ENCODE measurements at places on chromosomes 1 and 21. TPM values are rescaled to one million over a fixed set of nuclear protein-coding genes. Genes with fewer than 3 reads are reported as not detected.

- DNase-seq: no peak
Measured at GRCh38 chr1:21278860-21279845, 11.1 kb downstream of the ECE1 start.

DNA sequence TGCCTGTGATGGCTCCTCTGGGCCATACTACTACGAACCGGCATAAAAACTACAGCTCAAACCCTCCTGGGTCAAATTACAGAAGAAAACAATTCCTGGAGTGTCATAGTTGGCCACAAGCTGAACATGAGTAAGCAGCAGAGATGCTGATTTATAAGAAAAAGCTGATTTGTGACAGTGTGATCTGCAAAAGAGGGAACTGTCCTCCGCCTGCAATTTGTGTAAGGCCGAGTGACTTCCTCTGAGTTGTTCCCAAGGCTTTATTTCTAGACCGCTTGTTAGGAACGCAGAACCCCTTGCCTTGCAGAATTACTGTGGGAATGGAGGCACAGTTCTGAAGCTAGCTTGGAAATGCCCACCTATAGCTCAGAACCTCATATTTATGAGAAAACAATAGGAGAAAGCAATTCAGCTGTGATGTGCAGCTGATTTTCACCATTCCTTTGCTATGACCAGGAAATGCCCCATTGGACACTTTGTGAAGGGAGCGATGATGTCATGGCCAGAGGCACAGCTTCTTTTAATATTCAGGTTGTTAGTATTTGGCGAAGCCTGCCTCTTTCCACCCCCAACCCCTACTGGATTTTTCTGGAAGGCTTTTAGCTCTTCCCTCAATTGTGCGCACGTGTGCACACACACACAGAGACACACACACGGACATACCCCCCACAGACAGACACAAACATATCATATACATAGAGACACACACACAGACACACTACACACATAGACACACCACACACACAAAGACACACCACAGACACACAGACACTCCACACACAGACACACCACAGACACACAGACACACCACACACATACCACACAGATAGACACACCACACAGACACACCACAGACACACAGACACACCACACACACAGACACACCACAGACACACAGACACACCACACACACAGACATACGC, 47.6 kb downstream of the IER5 start:
- DNase-seq: no peak

GRCh38 chr1:238953448-238954010, 432.8 kb upstream of the CHRM3 start:
- DNase-seq: no peak

The G0S2 gene
- total RNA-seq: 12.9 TPM

The SLAMF8 gene
- not detected for total RNA-seq

DNA sequence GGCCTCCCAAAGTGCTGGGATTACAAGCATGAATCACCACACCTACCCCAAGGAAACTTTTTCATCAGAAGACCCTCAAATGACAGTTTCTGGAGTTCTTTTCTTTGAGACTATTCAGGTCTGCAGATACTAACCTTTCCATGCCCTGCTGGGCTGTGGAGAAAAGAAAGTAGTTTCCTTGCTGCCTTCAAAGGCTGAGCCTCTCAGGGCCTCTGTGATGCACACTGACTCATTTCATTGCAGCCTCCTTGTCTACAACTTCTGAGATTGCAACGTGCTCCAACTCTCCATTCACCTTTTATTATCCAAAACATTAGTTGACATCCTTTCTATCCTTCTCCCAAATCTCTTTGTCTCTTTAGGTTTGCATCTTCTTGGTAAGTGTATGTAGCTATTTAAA, 8.8 kb upstream of the SAMSN1 start:
- DNase-seq: no peak

DNA sequence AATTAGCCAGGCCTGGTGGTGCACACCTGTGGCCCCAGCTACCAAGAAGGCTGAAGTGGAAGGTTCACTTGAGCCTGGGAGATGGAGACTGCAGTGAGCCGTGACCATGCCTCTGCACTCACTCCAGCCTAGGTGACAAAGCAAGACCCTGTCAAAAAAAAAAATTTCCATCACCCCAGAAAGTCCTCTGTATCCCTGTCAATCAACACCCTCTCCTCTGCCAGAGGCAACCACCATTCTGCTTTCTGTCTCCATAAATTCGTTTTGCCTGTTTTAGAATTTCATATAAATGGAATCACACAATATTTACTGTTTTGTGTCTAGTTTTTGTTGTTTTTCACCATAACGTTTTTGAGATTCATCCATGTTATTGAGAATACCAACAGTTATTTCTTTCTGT, 141.6 kb upstream of the SLC45A1 start:
- no peak for DNase-seq
